Prostate gland (tissue), 2 donors: ENCODE measurements at places on chromosomes 2 and 18. TPM values are rescaled to one million over a fixed set of nuclear protein-coding genes. Genes with fewer than 3 reads are reported as not detected.

Gene NETO1
- total RNA-seq, result not detected

Gene OR6B2
- not detected for total RNA-seq

Gene MEIS1
- total RNA-seq, result 23.7 TPM

Gene GPR55
- 0.77 TPM for total RNA-seq

Gene LCLAT1
- total RNA-seq, result 18.8 TPM

Gene ABHD1
- total RNA-seq, result 7.0 TPM

Gene FLACC1
- 0.97 TPM for total RNA-seq

- DNase-seq, result no peak
Observed at GRCh38 chr18:11923450-11923849, 15.3 kb upstream of the MPPE1 start.

- no peak for DNase-seq
Observed at GRCh38 chr2:101751875-101752619, 54.5 kb downstream of the MAP4K4 start.

DNA sequence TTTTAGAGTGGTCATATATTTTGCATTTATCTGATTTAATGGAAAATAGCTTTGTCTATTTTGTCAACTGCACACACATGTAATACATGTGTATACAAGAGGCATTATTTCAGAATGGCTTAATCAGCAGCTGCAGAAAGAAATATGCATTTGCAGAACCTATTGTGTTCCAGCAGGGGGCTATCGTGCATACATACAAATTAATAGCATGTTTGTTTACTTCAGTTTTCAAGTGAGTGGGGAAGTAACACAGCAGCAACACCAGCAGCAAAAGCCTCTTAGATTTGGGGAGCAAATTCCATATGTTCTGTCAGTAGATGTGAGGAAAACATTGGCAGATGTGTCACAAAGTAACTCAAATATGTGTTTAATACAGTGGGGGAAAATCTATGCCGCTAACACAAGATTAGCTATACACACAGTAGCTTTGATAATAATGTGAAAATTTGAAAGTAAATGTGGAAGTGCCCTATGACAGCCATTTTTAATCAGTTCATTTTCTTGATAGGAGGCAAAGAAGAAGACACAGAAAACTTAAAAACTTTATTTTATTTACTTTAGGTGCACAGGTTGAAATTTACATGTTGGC, 218.1 kb downstream of the WDR7 start:
- no peak for DNase-seq

- no peak for DNase-seq
Observed at GRCh38 chr2:181746844-181747243, 66.5 kb upstream of the NEUROD1 start.

DNA sequence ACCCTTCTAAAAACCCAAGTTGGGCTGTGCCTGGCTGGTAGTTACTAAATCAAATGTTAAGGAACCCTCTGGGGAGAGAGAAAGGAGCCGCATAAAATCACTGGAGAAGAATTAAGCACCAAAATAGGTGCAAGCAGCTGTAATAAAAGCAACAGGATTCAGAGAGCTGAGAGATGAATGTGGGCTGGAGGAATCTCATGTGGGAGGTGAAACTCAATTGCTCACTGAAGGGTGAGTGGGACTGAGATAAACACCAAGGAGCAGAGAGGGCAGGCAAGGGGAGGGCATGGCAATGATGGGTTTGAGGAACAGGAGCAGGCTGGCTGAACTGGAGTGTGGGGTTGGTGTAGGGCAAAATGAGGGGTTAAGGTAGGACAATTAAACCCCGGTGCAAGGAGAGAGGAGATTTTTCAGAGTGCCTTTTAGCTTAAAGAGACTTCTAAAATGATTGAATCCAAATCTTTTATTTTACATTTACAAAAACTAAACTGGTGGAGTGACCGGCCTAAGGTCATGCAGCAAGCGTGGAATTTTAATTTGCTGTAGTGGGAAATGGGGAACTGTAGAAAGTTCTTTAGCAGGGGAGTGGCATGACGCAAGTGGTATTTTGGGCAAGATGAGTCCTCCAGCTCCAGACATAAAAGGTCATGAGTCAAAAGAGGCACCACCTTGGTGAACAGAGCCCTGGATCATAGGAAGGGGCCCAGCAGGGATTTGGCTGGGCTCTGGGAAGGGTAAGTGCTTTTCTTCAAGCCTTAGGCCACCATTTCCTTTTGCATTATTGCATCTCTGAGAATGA, 10.5 kb downstream of the PLB1 start:
- DNase-seq, result no peak

- no peak for DNase-seq
Observed at GRCh38 chr2:240915526-240916341, 9.6 kb downstream of the CROCC2 start.

- no peak for DNase-seq
Observed at GRCh38 chr2:158995677-158996049, 27.2 kb downstream of the TANC1 start.

GRCh38 chr2:96320326-96320725, 4.8 kb upstream of the ITPRIPL1 start:
- DNase-seq, result no peak

- DNase-seq, result no peak
Observed at GRCh38 chr2:119696005-119696404, 17.0 kb downstream of the TMEM177 start.

- no peak for DNase-seq
Observed at GRCh38 chr18:69539404-69539803, 138.7 kb downstream of the DOK6 start.

- DNase-seq, result peak; percentile 24
Observed at GRCh38 chr2:241316825-241317224, 1.1 kb downstream of the SEPTIN2 start.

GRCh38 chr2:43241558-43241957, 15.2 kb upstream of the ZFP36L2 start:
- DNase-seq, result no peak

GRCh38 chr2:227154986-227155774, 8.8 kb downstream of the COL4A4 start:
- DNase-seq, result no peak

- no peak for DNase-seq
Observed at GRCh38 chr2:74766780-74767179, 67.1 kb upstream of the HK2 start.

DNA sequence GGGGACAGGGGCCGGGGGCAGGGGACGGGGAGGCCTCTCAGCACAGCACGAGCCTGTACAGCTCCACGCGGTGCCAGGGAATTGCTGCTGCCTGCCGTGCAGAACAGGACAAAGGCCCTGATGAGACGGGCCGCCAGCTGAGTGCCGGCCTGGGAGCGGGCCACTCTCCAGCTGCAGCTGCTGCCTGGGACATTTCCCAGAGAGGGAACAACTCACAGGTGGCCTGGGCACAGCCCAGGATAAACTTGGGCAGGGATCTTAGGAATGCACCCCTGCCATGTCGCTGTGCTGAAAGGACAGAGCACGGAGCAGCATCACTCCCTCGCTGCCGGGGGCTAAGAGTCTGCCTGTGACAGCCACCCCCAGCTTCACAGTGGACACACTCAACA, 38.8 kb downstream of the CENPO start:
- peak; percentile 30 for DNase-seq

DNA sequence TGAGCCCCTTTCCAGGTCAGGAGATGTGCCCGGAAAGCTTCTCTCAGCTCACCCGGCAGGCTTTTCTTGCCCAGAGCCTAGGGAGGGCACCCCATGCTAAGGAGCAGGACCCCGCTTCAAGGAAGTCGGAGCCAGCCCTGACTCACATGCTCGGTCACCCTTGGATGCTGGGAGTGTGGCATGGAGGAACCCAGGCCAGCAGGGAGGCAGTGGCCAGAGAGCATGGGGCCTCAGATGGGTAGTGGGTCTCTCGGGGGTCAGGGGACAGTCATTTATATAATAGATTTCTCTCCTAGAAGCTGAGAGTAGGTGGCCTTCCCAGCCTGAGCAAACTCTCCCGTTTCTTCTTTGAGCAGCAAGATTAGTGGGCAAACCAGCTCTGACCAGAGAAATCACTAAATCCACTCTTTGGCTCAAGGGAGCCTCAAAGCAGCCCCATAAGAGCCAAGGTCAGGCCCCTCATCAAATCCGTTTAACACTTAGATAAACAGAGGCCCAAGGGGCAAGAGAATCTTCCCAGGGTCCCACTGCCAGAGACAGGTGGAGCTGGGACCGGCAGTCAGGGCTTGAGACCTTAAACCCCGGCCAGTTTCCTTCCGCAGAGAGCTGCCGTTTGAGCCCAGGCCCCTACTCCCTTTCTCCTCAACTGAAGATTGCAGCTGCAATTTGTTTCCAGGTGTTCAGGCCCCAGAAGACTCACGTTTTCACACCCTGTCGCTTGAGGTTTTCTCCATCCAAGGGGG, 113.1 kb downstream of the CYP26B1 start:
- no peak for DNase-seq

- peak; percentile 13 for DNase-seq
Observed at GRCh38 chr2:68357605-68358337, 7.3 kb upstream of the PLEK start.

- DNase-seq, result no peak
Observed at GRCh38 chr2:156445296-156446220, 9.4 kb downstream of the GPD2 start.

GRCh38 chr2:241598487-241598886, 38.5 kb downstream of the THAP4 start:
- no peak for DNase-seq

GRCh38 chr2:46402874-46403273, 76.5 kb upstream of the TMEM247 start:
- DNase-seq, result no peak

- DNase-seq, result no peak
Observed at GRCh38 chr2:145108959-145109710, 589.2 kb upstream of the ZEB2 start.

DNA sequence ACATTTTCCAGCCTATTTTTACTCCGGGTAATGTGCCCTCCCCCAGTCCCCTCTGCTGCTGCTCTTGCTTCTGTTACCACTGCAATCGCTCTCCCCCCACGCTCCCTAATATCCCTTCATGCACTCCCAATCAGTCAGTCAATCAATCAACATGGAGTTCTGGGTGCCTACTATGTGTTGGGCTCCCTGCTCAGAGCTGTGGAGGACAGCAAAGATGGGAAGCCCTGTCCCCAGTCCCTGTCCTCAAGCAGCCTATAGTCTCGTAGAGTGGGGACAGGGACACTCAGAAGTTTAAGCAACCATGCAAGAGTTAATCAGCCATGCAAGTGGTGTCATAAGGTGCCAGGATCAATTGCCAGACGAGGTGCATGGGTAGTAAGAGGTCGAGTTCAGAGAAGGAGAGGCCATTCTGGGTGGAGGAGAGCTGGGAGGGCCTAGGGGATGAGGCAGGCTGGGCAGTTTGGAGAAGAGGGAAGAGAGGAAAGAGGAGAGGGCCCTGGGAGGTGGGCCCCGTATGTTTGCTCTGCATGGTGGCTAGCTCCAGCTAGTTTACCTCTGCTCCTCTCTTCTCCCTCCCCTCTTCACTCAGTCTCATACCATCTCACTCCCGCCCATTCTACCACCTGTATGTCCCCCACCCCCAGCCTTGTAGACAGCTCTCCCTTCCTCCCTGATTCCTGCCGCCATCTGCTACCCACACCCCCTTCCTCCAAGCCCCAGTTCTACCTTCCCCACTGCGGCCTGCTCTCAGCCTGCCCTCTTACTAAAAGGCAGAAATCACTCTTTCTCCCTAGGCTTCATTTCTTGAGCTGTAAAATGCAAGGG, 3.9 kb downstream of the ASIC4 start:
- no peak for DNase-seq

DNA sequence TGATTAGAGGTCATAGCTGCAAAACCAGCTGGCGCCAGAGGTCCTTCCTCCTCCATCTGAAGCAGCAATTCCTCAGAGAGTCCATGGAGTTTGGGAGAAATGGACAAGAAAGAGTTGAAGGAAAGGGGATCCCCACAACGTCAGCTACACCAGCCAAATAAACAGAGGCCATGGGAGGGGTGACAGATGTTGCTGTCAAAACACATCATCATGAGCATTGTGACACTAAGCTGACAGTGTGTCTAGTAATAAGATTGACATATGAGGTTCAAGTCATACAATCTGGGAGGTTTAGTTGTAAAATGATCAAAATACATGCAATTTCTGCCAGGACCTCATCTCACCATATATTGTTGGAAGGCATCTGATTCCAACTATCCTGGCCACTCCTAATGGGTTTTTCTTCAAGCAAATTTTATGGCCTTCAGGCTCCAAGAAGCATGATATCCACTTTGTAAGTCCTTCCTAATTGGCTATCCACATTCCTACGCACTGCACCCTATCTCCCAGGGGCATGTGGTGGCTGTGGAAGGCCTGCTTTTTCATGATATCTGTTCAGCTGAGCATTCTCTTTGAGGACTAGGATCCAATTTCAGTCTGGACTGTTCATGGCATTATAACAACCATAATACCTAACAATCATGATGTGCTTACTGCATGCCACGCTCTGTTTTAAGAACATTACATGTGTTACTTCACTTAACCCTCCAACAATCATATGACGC, 335.0 kb upstream of the ID2 start:
- DNase-seq, result no peak

GRCh38 chr2:86225581-86225980, 26.3 kb downstream of the MRPL35 start:
- DNase-seq, result no peak

DNA sequence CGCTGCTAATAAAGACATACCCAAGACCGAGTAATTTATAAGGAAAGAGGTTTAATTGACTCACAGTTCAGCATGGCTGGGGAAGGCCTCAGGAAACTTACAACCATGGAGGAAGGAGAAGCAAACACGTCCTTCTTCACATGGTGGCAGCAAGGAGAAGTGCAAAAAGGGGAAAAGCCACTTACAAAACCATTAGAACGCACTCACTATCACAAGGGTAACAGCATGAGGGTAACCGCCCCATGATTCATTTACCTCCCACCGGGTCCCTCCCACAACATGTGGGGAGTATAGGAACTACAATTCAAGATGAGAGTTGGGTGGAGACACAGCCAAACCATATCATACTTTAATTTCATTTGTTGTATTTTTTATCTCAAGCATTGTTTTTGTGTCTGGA, 67.5 kb downstream of the ATP9B start:
- no peak for DNase-seq

GRCh38 chr2:31404827-31405226, 9.7 kb downstream of the XDH start:
- no peak for DNase-seq

- DNase-seq, result no peak
Observed at GRCh38 chr2:75432761-75433361, 127.9 kb downstream of the EVA1A start.

DNA sequence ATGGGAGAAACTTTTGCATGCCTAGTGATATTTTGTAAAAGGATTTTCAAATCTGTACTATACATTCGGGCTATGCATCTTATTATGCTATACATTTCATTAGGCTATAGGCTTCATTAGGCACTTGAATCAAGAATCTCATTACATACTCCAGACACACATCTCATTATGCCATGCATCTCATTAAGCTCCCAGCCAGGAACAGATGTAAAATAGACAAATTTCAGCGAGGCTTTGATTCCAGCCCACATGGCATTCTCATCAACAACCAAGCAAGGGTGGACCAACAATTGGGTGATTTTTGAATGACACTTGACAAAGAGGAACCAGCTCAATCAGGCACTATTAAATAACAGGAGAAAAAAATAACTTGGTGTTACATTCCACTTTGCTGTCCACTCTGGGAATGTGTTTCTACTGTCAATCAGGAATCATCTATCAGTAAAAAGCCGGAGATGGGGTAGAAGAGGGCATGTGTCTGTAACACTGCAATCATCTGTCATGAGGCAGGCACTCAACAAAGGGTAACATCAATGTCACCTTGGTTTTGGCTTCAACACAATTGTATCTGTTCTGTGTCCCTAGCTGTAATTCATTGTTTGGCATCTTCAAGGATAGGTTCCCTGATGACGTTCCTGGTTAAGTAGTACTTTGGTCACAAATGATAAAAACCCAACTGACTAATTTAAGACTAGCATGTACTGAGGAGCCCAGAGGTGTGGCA, 498.6 kb downstream of the EPHA4 start:
- DNase-seq, result no peak
